Astrocyte (in vitro differentiated cells and primary cell): ENCODE measurements at places on chromosomes 4 and X.

- DNase-seq = peak; percentile 89
Measured at GRCh38 chr4:128228845-128229795, 58.5 kb downstream of the PGRMC2 start.

DNA sequence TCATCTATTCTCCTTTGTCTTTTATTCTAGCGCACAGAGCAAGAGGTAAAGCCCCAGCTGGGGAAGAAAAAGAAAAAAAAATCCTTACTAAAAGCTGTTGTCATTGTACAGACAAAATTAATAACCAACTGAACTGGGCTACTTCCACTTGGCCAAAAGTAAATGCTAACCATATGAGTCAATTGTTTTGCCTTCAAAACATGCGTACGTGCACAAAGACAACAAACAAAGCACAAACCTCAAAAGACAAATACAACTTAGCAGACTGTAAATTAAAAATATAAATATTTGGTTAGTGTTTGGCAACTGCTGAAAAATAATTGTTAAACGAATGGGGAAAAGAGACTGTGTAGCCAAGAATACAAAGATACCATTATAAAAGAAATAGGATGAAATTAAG lies 5.9 kb downstream of the EDA2R start:
- DNase-seq = peak; percentile 42

GRCh38 chr4:41660352-41660751 lies 88.2 kb downstream of the PHOX2B start:
- DNase-seq = no peak

DNA sequence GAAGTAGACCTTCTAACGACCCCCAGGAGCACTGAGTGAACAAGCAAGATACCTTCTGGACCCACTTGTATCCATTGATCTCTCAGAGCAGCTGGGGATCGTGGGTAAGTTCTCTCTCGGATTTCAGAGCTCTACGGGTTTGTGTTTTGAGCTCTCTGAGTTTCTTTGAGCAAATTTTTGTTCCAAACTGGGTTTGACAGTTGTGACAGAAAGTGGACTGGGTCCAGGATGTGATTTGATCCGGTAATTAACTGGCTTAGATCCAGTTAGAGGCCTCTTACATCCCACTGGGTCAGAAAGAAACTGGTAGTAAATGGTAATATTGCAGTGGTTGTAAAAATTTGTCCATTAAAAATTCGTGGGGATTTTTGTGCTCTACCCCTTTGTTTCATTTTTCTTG lies 459.2 kb downstream of the INPP4B start:
- no peak for DNase-seq

DNA sequence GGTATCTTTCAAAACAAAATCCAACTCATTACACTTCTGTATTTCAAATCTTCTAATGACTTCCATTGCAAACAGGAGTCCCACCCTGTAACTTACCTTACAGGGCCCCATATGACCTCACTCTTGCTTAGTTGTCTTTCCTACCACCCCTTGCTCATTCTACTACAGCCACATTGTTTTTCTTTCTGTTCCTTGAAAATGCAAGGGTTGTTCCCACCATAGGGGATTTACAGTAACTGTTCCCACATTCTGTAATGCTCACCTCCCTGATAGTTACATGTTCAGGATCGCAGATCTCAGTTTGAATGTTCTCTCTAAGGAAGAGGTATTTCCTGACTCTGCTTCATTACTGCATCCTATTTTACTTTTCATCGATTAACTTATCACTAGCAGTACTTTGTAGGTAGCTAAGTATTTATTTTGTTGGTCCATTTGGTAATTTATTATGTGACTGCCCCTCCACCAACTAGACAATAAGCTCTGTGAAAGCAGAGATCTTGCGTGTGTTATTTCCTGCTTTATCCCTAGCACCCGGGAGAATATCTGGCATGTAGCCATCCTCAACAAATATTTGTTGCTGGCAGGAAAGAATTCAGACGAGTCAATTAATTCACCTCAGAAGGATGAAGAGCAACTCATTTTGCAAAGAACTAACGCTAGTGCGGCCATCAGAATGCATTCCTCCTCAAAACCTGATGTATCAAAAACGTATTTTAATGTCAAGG lies 21.4 kb downstream of the MAOB start:
- DNase-seq = peak; percentile 59

- peak; percentile 36 for DNase-seq
Measured at GRCh38 chrX:152637649-152638442, at the start of gene GABRQ. Gene GABRQ, plus strand, starts transcription at chrX:152637895. Its CDS starts 308 bp downstream, at chrX:152638203.

DNA sequence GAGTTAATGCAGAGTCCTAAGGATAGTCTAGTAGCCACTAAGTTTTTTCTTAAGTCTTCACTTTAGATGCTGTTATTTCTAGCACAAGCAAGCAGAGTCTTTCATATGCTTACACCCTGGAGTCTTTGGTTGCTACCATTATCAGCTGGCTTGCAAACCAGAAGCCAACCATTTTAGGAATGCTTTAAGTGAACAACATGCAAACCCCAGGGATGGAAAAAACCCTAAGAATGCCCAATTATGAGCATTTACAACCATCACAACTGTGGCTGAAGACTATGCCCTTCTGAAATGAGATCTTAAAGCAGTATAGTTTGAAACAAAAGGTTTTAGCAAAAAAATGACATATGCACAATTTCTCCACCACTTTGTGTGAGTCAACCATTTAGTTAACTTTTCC lies 6.6 kb downstream of the MID1IP1 start:
- no peak for DNase-seq

GRCh38 chr4:173001571-173001970 lies 167.0 kb upstream of the GALNT7 start:
- peak; percentile 89 for DNase-seq

GRCh38 chrX:109732017-109732801 lies 848 bp downstream of the ACSL4 start:
- DNase-seq = peak; percentile 65

DNA sequence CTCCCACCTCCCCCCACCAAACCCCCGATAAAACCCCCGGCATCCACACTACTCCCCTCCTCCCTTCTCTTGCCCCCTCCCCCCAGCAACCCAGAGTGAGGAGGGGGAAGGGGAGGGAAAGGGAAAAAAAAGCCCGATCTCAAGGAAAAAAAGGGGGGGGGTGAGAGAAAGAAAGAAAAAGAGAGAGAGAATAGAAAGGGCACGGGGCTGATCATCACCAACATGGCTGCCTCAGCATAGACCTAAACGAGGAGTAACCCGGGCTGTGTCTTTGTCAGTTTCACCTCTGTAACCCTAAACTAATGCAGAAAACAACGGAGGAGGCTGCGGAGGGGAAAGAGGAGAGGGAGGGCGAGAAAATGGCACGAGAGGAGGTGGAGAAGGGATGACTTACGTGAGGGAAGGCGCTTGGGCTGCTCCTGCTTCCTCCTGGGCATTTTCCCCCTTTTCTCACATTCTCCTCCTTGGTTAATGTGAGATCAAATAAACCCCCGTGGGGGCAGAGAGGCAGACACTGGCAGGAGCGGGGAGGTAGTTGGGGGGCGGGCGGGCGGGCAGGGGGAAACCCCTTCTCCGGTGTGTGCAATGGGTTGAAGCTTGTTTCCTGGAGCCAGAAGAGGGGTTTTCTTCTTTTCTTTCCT lies 532 bp downstream of the ZNF827 start:
- peak; percentile 26 for DNase-seq

DNA sequence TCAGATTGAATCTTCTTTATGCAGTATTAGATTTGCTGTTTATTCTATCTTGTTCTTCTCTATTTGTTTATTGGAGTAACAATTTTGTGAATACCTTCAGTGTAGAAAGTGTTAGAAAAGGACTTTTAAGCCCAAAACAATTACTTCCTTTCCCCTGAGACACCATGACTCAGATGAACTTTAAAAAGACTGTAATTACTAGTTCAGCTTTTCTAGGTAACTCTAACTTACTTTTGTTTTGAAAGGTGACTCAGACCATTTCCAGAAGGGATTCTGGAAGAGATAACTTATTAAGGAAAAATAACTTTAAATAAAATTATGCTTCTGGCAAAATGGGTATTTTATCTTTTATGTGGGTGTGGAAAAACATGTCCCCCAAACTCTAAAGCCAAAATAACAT lies 561.5 kb upstream of the PCDH10 start:
- DNase-seq = peak; percentile 40

DNA sequence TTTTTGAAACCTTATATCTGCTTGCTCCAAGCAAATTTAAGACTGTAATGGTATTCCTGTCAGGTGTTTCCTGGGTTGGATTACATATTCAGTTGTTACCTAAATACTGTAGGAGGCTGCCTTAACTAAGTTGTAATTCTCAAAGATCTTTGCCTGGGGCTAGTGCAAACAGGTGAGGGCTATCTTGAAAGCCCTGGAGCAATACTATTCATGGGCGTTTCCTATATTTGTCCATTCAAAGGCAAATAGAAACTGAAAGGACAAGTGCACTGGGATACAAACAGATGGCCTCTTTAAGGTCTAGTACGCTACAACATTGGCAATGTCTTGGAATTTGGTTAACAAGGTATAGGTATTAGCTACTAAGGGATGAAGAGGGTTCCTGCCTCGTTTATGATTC lies 84.1 kb upstream of the CT45A1 start:
- no peak for DNase-seq

DNA sequence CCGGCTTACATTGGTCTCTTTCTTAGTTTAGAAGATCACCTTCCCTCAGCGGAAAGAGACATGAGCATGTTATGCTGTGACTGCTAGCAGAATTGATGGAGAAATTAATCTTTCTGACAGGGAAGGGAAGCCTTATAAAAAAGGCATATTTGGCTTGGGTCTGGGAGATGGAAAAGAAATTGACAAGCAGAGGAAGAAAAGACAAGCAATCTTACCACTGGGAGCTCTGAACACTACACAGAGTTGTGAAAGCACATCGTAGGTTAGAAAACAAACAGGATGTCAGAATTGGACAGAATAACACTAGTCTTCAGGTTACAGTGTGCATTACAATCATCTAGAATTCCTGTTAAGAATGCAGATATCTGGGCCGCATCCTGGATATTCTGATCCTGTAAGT lies 1493.8 kb upstream of the IGFBP7 start:
- DNase-seq = no peak

DNA sequence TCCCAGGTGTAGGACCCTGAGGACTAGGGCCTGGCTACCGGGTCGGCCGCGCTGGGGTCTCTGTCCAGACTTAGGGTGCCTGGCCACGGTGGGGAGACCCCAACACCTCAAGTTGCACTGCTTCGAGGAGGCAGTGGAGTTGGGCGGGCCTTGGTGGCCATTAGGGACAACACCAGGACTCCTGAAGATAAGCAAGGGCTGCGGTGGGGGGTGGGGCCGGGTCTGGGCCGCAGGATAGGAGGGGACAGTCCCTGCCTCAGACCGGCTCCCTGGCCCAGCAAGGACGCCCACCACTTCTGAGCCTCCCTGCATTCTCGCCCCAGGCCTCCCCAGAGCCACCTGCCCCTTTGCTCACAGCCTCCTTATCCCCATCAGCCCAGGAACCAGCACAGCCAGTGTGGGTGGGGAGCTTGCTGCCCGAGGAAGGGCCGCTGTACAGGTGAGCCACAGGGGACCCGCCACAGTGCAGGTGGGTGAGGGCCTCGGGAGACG lies 5.5 kb upstream of the MXD4 start:
- no peak for DNase-seq

GRCh38 chr4:86271057-86271456 lies 88.8 kb downstream of the MAPK10 start:
- DNase-seq = no peak

DNA sequence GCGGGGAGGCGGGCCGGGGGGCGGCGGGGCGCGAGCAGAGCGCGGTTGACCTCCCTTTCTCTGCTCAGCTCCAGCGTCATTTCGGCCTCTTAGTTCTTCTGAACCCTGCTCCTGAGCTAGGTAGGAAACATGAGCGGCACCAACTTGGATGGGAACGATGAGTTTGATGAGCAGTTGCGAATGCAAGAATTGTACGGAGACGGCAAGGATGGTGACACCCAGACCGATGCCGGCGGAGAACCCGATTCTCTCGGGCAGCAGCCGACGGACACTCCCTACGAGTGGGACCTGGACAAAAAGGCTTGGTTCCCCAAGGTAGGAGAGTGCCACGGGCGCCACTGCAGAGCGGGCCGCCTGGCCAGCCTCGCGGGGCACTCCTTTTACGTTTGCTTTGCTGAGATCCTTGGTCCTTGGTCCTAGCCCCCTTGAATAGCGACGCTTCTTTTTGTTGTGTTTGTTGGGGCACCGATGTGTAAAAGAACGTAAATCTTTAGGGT lies at the start of gene HTATSF1:
Gene HTATSF1, plus strand, starts transcription at position 37 of the 497 bp plus-strand sequence. Its CDS starts 93 bp downstream, at position 130.
- no peak for DNase-seq

- no peak for DNase-seq
Measured at GRCh38 chrX:10739426-10739825, 119.0 kb upstream of the MID1 start.
